ENCODE measurements at places on chromosomes 7 and 10. TPM values are rescaled to one million over a fixed set of nuclear protein-coding genes. Genes with fewer than 3 reads are reported as not detected.

ASIC3 gene
- total RNA-seq = 4.7 TPM

MORN4 gene
- 23.4 TPM for total RNA-seq

GRCh38 chr7:68914006-68914405 is 684.3 kb upstream of the AUTS2 start:
- H3K27ac ChIP-seq = no peak overlapping the region
- no peak for DNase-seq
- no peaks in the 10 kb centered on the region for H3K36me3 ChIP-seq
- no peak overlapping the region for H3K4me3 ChIP-seq
- H3K27me3 ChIP-seq = peaks cover 3% of the 10 kb centered on the region

- H3K4me1 ChIP-seq = no peaks in the 10 kb centered on the region
- H3K27ac ChIP-seq = no peak overlapping the region
- no peak for DNase-seq
- no peak overlapping the region for H3K4me3 ChIP-seq
- no peaks in the 10 kb centered on the region for H3K27me3 ChIP-seq
These were observed 12.0 kb upstream of the PURB start for GRCh38 chr7:44897309-44897708.

- no peaks in the 10 kb centered on the region for H3K27me3 ChIP-seq
- DNase-seq = no peak
- H3K27ac ChIP-seq = no peak overlapping the region
- no peak overlapping the region for H3K4me3 ChIP-seq
- H3K36me3 ChIP-seq = peaks cover 20% of the 10 kb centered on the region
These were observed 43.7 kb downstream of the SGCE start for GRCh38 chr7:94612253-94612652.

All from sigmoid colon (tissue), 7 donors.